Naive B cell (primary cell): ENCODE measurements at places on chromosomes 16 and 17. TPM values are rescaled to one million over a fixed set of nuclear protein-coding genes. Genes with fewer than 3 reads are reported as not detected.

DNA sequence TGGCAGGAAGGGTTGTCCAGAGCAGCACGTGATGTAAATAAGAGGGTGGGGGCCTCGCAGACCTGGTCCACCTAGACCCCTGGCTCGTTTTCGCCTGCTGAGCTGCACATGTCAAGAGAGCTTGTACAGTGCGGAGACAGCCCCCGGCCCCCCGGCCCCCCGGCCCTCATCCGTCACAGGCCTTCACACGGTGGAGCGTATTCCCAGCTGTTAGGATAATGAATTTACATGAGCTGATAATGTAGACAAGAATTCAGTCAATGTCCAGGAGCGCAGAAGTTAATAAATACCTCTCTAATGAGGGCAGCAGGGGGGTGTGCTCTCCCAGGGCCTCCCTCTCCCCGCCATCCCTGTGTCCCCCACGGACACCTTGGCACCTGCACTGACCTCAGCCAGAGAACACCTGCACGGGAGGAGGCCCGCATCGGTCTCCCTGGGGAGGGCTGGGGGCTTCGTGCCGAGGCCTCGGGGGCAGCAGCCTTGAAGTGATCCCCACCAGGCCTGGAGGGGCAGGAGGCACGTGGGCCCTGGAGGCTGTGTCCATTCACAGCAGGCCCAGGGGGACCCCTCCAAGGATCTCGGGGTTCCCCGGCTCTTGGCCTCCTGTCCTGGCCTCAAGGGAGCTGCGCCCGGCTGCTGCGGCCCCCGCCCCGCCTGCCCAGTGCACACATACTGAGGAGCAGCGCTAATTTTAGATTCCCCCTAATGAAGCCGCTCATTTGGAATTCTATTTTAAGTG, 14.6 kb downstream of the GSE1 start:
- no peak for DNase-seq

- DNase-seq = no peak
These were observed 229.8 kb downstream of the MAF start for GRCh38 chr16:79370736-79371135.

- DNase-seq = no peak
These were observed 10.1 kb downstream of the MRM3 start for GRCh38 chr17:792277-792676.

DNA sequence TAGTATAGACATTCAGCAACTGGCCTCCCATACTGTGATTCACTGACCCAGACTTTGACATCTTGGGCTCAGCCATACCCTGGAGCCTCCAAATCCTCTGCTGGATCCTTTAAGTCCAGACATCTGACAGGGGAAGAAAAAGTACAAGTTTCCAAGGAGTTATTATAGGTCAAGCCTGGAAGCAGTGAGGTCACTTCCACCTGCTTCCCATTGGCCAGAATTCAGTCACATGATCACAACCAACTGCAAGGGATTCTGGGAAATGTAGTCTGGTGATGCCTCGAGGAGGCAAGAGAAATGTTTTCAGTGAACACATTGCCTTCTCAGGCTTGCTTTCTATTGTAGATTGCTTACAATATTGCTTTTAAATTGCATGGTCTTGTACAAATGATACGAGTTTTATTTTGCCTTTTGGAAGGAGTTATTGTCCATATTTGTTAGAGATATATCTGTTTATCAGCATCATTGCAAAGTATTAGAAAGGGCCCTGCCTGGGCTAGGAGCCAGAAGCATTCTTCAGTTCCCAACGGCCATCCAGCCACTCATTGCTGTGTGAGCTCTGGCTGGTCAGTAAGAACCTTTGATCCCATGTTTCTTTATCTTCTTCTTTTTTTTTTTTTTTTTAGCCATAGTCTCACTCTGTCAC, 696.9 kb downstream of the WWOX start:
- DNase-seq = peak; percentile 24

- peak; percentile 23 for DNase-seq
These were observed 22.0 kb downstream of the KPNA2 start for GRCh38 chr17:68057531-68057952.

DNA sequence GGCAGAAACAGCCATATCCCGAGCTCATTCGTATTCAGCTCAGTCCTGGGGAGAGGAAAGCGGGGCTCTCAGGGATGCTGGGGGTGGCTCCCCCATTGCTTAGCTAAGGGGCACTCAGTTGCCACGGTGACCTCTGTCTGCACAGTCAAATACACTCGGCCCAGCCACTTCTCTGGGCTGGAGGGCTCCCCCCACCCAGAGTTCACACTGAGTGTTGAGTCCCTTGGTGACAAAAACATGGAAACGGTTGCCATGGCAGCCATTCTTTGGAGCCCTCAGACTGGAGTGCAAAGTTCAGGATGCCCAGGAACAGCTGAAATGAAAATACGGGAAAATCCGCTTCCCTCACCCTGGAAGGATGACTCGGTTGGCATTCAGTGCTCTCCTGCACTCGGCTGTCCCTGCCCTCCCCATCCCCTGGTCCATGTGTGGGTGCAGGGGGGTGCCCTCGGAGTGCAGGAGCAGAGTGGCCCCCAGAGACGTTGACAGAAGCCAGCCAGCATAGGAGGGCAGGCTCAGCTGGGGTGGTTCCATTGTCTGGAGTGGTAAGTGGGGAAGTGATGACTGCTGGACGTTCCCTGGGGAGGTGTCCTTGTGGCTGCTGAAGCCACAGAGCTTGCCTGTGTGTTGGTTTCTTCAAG, 216.5 kb downstream of the NTN1 start:
- no peak for DNase-seq

DNA sequence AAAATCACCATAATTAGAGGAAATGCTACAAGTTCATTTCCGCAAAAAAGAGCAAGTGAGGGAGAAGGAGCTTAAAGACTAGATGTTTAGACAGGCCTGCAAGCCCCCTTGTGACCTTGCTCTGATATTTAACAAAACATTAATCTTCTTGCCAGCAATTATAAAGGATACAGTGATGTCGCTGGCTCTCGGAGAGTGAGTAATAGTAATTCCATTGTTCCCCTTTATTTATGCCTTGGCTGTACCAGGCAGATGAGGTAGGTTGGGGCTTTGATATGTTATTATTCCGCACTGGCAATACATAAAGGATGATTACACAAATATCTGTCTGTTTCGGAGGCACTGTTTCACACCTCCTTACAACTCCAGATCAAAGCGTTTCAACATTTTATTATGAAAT, 204.8 kb upstream of the SALL1 start:
- DNase-seq = no peak

GRCh38 chr16:47250983-47251382, 107.2 kb upstream of the NETO2 start:
- DNase-seq = no peak

GRCh38 chr16:21159281-21159951, 942 bp downstream of the LDAF1 start:
- peak; percentile 43 for DNase-seq

DNA sequence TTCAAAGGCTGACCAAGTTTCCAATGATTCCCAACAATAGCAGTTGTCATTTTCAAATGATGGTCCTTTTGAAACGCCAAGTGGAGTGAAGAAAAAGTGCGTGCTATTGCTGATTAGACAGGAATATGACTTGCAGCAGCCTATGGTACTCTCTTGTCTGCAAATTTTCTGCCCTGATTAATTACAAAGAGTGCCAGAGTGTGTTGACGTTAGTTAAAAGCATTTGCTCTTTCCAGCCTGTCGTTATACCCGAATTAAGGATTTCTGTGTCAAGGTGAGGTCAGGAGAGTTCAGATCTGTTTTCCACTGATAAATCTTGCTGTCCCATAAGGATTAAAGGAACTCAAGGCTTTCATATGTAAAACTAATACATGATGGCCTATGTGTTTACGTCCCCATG, 75.0 kb upstream of the ADAMTS18 start:
- no peak for DNase-seq

DNA sequence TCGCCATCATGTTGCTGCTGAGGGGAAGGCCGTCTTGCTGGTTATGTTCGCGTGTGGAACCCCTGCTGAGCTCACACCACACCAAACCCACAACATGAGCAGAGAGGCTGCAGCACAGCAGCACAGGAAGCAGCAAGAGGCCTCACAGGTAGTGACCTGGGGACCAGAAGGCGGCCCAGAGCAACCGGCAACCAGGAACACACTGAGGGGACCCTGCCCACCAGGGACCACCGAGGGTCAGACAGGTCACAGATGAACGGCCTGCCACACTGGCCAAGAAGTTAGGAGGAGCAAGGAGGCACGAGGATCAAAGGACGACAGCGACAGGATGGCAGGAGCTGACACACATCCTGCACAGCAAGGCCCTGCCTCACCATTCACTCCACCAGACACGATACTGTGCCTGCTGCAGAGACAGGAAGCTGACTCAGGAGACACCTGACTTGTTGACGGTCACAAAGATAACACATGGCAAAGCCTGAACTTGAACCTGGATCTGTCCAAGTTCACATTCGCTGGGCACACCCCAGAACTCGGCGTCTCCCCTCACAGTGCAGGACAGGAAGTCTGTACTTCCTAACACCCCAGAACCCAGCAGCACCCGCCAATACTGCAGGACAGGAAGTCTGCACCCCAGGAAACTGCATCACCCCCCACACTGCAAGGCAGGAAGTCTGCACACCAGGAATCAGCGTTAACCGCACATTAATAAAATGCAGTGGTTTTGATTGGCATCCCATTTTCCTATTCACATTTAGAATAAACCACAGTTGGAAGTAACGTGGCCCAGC, 98.5 kb downstream of the ZNF778 start:
- DNase-seq = peak; percentile 45

- no peak for DNase-seq
These were observed 22.8 kb upstream of the ACSM2B start for GRCh38 chr16:20598832-20599469.

DNA sequence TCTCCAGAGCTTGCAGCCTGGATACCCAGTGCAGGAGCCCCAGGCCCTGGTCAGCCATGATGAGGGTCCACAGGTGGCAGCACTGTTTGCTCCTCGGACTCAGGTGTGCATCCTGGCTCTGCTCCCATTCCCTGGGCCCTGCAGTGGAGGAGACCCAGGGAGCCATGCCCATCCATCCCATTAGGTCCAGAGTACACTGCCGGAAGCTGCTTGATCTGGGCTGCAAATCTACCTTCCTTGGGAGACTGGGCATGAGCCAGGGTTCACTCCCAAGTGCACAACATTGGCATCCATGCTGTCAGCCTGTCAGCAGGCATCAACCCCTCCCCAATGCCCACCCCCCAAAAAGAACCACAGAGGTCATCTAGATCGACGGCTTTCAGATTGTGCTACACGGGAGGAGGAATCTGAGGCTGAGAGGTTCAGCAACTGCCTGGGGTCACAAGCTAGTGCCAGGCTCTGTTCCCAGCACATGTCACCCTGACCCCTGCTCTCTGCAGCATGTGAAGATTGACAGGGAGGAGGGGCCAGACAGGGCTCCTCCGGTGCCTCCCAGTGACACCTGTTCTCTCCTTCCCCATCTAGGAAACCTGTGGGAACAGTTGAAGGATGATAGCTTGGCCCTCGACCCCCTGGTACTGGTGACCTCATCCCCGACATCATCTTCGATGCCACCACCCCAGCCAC, 15.7 kb downstream of the UNC119 start:
- DNase-seq = no peak

GRCh38 chr17:30808785-30809286, 15.7 kb downstream of the CRLF3 start:
- peak; percentile 78 for DNase-seq

DNA sequence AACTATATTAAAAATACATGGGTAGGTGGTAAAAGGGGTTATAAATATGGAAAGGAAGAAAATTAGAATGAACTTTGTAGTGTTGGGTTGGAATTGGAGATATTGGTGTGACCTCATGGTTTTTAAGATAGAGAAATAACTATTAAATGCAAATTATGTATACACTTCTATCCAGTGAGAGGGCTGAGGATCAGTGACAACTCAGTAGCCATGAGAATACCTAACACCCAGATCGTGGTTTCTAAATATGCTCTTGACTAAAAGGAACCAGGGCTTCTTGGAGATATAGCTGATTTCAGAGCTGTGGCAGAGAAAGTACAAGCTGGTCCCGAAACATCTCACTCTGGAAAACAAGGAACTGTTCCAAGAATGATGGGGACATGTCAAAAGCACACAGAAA, 44.4 kb downstream of the SLC6A4 start:
- DNase-seq = no peak

GRCh38 chr17:74922694-74923537, at the start of gene USH1G:
Gene USH1G, minus strand, starts transcription at chr17:74923255. Its CDS starts 182 bp downstream, at chr17:74923073.
- DNase-seq = no peak

DNA sequence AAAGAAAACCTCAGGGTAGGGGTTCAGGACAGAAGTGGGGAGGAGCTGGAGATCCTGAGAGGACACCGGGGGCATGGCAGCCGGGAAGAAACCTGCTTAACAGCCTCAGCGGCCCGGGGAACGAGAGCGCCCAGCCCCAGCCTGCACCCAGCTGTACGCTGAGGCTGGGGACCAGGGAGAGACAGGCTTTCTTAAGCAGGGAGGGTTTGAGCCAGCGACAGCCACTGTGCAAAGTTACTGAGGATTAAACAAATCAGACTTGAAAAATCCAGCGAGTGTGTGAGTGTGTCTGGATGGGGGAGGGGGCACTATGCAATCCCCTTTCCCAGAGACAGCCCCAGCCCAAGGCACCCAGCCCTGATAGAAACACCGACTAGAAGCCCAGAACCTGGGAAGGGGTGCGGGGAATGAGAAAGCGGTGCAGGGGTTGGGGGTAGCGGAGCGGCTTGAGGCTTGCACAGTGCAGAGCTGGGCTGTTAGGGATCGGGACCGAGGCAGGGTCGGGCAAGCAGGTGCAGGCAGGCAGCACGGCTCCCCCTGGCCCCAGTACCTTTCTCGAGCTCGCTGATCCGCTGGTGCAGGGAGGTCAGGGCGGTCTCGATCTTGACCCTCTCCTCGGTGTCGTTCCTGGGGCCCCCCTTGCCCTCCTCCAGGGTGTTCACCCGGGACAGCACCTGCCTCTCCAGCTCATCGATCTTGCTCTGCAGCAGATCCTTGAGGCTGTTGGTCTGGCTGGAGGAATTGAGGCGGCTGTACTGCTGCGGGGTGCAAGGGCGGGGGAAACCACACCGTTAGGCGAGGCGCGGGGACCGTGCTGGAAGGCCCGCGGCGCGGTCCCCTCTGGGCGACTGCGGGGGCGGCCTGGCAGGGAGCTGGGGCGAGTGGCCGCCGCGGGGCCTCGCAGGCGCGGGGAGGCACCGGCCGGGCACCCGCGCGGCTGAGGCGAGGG, 1.2 kb downstream of the NPTX1 start:
- DNase-seq = no peak

DNA sequence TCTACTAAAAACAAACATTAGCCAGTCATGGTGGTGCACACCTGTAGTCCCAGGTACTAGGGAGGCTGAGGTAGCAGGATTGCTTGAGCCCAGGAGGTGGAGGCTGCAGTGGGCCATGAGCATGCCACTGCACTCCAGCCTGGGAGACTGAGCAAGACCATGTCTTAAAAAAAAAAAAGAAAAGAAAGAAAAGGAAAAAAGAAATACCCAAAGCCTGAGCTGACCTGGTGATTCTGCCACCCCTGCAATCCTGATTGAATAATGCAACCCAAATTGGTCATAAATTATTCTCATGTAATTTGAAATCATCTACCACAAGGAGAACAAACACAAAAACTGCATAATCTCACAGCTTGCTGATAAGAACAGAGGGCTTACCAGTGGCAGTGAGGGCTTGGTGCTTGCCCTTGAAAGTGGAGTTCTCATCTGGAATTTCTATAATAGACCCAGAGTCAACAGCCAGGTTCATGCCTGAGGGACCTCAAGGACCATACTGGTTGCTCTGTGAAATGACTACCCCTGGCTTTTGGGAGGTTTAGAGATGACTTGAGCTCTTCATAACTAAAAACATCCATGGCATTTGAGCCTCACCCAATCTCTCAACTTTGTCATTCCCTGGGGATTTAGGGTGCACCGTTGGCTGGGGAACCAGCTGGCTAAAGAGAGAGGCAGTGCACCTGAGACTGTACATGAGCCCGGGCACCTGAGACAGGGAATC, 35.4 kb upstream of the TMC5 start:
- DNase-seq = no peak

LSM12 gene
- 94.8 TPM for polyA plus RNA-seq

STX1B gene
- not detected for polyA plus RNA-seq

SLC43A2 gene
- 35.2 TPM for polyA plus RNA-seq

RAB26 gene
- polyA plus RNA-seq = not detected
